ENCODE measurements at places on chromosomes 7 and 10.

GRCh38 chr7:2621948-2622640 lies 9.7 kb upstream of the TTYH3 start:
- DNase-seq = no peak

- peak; percentile 83 for DNase-seq
These were observed 13.7 kb downstream of the RPS24 start for GRCh38 chr10:78047314-78047891.

DNA sequence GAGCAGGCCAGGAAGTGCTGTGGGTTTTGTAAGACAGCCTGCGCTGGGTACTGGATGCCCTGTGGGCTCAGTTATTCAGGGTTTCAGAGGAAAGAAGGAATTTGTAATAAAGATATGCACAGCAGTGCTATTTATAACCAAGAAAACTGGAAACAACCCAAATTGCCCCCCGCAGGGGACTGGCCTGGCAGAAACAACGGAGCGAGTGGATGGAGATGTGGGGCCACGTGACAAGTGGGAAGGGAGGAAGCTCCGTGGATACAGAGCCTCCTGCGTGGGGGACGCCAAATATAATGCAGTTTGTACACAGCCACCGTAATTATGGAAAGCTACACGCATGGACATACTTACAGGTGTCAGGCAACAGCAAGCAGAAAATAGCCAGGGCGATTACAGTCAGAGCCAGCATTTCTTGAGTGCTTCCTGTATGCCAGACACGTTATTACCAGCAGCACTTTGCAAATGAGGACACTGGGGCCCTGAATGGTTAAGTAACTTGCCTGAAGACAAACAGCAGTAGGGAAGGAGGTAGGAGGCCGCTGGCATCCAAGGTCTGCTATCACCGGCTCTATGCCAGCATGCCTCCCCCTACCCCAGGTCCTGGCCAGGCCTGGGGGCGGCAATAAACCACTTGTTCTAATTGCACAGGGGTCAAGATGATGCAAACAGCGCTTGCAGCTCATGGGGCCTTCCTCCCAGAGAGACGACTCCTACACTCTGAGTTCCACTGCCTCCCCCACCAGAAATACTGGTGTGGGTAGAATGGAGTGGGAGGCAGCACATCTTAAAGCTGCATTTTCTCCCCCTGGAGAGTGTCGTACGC lies 8.7 kb upstream of the CAMK2B start:
- DNase-seq = no peak

- no peak for DNase-seq
These were observed 89.4 kb upstream of the TMEM26 start for GRCh38 chr10:61542596-61542995.

- no peak for DNase-seq
These were observed 256.0 kb downstream of the AHR start for GRCh38 chr7:17554341-17555015.

GRCh38 chr7:155297517-155298287 lies at the start of gene INSIG1:
TSS of gene INSIG1 (plus strand) at chr7:155297878. CDS start at chr7:155298286, 408 bp downstream.
- peak; percentile 97 for DNase-seq

DNA sequence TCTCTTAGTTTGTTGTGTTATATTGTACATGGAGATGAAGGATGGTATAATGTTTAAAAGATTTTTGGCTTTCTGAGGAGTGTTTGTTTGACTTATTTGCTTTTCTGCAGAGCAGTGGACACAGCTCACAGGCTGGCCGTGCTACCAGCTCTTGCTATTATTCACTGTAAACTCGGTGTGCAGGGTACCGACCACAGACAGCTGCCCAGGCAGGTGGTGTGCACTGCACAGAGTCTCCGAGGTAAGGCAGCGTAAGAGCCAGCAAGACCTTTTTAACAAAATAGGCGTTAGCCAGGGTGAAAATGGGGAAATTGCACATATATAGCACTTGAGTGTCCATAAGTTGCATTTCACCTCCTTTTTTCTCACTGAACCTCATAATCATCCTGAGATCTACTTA lies 438.0 kb downstream of the CNTNAP2 start:
- no peak for DNase-seq

GRCh38 chr10:33681595-33681994 lies 347.1 kb upstream of the NRP1 start:
- DNase-seq = no peak

DNA sequence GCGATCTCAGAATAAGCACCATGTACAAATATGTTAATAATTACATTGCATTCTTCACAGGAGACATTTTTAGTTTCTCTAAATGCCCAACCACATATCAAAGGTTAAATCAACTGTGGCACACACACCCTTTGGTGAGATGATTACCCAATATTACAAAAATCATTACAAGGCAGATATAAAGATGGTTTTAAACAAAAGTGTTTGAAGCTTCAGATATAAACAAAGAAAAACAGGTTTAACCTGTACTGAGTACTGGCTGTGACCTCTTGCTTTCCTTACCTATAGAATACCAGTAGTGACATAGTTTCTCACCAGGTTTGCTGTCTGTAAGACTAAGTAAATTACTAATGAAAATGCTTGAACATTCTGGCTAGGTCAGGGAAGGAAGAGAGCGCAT lies 360.0 kb upstream of the IGFBP3 start:
- no peak for DNase-seq

GRCh38 chr7:44814919-44815318 lies 18.4 kb downstream of the PPIA start:
- no peak for DNase-seq

GRCh38 chr10:10814069-10814468 lies 203.6 kb upstream of the CELF2 start:
- DNase-seq = no peak

- no peak for DNase-seq
These were observed 202.2 kb upstream of the CDCA7L start for GRCh38 chr7:22147868-22148267.

GRCh38 chr10:31204090-31204489 lies 114.9 kb upstream of the ZEB1 start:
- no peak for DNase-seq

DNA sequence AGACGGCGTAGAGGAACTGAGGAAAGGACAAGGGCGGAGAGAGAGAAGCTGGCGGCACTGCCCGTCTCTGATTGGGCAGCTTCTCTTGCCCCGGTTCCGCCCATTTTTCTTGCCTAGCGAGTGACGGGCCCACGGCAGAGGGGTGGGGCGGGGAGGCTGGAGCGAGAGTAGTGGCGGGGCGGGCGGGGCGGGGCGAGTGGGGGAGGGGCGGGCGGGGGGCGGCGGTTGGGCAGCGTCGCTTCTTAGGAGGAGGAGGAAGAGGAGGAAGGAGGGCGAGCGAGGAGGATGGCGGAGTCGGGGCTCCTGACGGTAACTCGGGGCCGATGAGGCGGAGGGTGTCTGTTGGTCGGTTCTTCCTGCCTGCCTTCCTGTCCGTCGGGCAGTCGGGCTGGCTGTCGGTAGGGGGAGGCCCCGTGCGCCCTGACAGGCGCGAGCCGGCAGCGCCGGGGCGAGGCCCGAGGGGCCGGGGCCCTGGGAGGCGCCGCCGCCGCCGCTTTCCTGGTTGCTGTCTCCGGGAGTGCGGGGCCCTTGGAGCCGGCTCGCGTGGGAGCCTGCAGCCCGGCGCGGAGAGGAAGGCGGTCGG lies at the start of gene SHOC2:
SHOC2 (plus strand) TSS at position 256 of the 583 bp plus-strand sequence. CDS start 44,755 bp downstream, outside the sequence.
- DNase-seq = peak; percentile 70

GRCh38 chr7:140316165-140316661 lies 82.1 kb downstream of the SLC37A3 start:
- DNase-seq = no peak

- DNase-seq = no peak
These were observed 24.1 kb upstream of the FAM180A start for GRCh38 chr7:135772639-135773222.

DNA sequence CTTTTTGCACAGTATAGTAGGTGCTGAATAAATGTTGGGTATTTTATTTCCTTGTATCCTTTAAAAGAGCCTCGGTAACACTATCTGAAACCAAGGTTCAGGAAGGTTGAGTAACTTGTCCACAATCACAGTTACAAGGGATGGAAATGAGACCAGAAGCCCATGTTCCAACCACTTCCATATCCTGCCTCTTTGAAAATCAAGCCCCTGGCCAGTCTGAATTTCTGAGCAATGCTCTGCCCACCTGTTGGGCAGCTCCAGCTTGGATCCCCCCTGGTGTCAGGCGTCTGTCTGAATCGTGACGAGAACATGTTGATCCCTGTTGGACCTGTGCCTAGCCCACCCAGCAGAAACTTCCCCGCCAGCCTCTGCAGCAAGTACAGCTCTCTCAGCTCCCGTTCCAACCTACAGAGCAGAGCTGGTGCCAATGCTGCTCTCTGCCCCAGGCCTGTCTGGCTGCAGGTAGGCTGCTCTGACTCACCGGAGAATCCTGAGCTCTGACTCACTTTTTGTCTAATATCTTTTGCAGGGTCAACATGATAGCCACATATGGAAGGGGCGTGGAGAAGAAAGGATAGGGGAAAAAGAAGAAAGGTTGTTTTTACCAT lies 595.5 kb downstream of the INHBA start:
- no peak for DNase-seq

DNA sequence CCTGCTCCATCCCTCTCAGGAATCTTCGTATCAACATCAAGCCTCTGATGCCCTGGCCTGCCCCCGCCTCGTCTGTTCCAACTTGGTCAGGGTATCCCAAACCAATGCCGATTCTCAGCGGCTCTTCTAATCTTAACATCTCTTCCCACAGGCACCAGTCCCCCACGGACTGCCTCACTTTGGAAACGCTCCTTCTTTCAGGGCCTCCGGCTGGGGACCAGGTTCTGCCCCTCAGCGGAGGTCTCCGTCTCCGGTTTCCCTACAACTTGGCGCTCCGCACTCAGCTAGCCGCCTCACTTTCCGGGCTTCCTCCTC lies 488 bp downstream of the ABCF2 start:
- no peak for DNase-seq

DNA sequence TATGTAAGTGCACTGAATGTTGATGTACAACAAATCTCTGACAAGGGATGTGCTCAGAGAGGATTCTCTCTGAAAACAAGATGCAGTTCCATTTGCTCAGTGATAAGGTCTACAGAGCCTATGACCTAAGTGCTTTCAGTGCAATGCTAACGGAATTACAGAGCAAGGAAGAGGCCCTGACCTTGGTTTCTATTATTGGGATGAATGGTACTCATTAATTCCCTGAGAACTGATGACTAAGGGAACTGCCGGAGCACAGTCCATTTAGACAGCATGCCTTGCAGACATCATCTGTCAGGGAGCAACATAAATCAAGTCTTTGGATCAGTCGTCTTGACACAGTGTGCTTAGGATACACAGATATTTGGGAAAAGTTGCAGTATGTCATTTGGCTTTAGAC lies 340.8 kb downstream of the PHTF2 start:
- no peak for DNase-seq

DNA sequence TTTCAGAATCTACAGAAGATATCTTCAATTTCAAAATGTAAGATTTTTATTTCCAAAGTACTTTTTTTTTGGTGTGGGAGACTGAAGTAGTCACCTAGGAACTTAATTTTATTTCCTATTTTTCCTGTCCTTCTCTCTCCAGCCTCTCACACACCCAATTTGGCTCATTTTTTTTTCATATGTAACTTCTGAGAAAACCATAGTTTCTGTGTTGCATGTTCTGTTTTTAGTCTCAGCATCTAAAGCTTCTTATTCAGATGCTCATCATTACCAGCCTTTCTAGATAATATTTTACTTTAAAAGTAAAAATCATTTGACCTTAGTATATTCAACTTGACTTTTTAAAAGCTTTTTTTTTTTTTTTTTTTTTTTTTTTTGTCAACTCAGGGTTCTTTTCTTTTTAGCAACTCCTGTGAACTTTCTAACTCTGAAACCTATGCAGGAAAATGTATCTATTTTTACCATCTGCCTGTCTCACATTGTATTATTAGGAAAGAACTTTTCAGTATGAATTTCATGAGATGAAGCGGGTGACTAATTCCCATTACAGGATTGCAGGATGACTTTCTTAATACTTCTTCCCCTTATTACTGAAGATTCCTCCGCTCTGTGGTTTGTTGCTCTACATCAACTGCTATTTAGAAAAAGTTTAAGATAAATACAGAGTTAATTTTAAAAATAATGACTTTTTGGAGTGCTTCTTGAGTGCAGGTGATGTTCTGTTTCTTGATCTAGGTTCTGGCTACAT lies 73.6 kb upstream of the LSM8 start:
- DNase-seq = no peak

- no peak for DNase-seq
These were observed 18.6 kb downstream of the SFTPD start for GRCh38 chr10:79930267-79930666.

- no peak for DNase-seq
These were observed 23.0 kb downstream of the MKI67 start for GRCh38 chr10:128103229-128103714.

- DNase-seq = no peak
These were observed 110.9 kb upstream of the MACROH2A2 start for GRCh38 chr10:69941730-69942129.

DNA sequence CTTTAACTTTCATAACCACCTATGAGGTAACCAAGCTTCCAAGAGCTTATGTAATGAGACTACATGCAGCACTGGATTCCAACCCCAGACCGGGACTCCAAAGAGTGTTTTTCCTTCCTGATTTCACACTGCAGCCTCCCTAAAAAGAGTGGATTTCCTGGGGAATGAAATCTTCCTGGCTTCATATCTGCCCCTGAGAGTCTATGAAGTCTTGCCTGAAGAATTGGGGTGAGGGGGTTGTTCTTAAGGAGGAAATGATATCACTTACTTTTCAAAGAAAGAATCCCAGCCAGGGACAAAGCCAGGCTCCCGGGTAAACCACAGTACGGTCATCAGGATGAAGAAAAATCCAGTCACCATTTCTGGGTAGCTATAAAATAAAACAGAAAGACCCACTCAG lies 29.7 kb downstream of the STMP1 start:
- DNase-seq = no peak

- DNase-seq = no peak
These were observed 179.8 kb upstream of the AOAH start for GRCh38 chr7:36904101-36904500.

GRCh38 chr10:51743146-51743545 lies 43.8 kb upstream of the CSTF2T start:
- DNase-seq = no peak

- no peak for DNase-seq
These were observed 17.0 kb downstream of the GHRHR start for GRCh38 chr7:30980751-30981150.

- DNase-seq = peak; percentile 51
These were observed 119.0 kb upstream of the KCNMA1 start for GRCh38 chr10:77756319-77757232.

DNA sequence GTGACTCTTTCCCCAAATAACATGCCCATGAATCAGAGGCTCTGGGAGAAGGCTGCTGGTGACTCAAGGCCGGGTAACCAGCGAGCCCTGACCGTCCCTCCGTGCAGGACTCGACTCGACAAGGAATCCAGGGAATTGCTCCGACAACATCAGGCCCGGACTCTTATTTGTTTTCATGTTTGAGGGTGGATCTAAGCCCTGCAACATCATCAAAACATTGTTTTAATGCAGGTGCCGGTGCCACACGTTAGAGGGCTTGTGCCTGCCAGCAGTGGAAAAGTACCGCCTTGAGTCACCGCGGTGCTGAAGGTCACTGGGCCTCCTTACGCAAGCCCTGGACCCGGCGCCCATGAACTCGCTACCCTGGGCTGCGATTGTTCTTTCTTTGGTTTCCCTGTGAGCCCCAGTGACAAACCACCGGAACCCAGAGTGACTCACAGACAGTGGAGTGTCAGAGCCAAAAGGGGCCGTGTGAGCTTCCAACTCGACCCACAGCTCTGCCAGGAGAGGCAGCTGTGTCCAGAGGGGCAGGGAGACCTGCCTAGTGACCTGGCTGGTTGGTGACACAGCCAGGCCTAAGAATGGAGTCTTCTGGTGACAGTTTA lies 139.4 kb upstream of the SHH start:
- no peak for DNase-seq

GRCh38 chr7:3043544-3044371 lies at the start of gene CARD11:
TSS of gene CARD11 (minus strand) at chr7:3043867. CDS start at chr7:2958506, 85,361 bp downstream.
- peak; percentile 34 for DNase-seq

- no peak for DNase-seq
These were observed 40.9 kb upstream of the ZNF32 start for GRCh38 chr10:43689618-43689954.

All from MM.1S (cell line).